NCI-H748 treated with DMSO at 0.1 percent for 48 hours (cell line): ENCODE measurements at places on chromosomes 7 and 10.

GRCh38 chr10:42830237-42830636 is 47.6 kb downstream of the BMS1 start:
- DNase-seq, result no peak

GRCh38 chr7:119783799-119784198 is 489.2 kb upstream of the KCND2 start:
- DNase-seq, result no peak

GRCh38 chr10:98135222-98135899 is 904 bp downstream of the R3HCC1L start:
- DNase-seq, result no peak

- DNase-seq, result no peak
These were observed 17.3 kb downstream of the CFAP46 start for GRCh38 chr10:132925071-132925561.

DNA sequence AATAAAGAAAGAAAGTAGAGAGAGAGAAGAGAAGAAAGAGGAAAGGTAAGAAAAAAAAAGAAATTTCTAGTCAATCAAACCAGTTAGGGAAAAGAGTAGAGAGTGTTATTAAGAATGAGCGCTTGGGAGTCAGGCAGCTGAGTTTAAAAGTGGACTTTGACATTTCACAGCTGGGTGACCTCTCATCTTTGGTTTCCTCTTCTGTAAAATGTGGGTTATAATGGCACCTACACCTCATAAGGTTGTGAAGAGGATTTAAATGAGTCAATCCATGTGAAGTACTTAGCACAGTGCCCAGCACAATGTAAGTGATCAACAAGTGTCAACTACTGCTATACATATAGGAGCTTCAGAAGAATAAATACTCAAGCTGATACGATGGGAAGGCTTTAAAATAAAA is 12.2 kb downstream of the HOXA1 start:
- no peak for DNase-seq

DNA sequence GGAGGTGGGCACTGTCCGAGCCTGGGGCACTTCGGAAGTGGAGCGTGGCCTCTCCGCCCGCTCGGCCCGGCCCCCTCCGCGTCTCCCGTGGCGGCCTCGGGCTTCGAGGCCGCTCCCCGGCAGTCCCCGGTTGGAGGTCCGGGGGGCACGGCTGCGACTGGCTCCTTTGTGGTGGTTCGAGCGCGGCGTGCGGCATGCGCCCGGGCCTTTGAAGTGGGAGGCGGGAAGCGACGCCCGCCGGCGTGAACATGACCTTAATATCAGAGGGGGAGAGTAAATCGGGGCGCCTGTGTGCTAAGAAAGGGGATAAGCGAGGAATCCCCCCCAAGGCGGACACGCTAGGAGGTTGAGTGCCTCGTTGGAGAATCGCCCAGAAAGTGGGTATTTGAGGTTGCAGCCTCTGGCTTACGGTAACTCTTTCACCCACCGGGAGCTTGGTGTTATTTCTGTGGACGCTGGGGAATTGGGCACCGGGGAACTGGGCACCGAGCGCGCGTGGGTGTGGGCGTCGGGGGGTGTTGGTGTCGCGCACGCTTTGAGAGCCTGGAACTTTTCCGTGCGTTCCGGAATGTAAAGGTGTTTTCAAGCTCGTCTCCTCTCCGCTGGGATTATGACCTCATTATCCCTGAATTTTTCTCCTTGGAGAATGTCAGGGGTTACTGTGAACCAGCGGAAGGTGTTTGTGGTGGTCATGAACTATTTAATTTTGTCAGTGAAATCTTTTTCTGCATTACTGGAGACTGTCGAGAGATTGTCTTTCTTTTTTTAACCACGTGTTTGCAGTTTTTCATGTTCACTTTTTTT is 660 bp downstream of the SUV39H2 start:
- DNase-seq, result no peak

DNA sequence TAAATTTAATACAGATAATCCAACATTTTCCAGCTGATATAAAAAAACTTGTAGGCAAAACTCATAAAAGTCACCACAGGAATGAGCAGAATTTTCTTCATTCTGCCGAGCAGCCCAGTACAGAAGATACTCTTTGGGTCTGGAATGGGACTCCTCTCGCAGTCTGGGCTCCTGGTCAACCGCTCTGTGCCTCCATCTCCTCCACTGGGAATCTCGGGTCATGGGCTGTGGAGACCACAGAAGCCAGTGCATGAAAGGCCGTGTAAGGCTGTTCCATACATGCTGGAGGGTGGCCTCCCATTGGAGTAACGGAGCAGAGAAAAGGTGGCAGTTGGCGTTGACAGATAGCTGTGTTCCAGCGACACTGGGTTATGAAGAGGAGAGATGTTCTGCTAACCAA is 616.4 kb upstream of the MGMT start:
- no peak for DNase-seq

DNA sequence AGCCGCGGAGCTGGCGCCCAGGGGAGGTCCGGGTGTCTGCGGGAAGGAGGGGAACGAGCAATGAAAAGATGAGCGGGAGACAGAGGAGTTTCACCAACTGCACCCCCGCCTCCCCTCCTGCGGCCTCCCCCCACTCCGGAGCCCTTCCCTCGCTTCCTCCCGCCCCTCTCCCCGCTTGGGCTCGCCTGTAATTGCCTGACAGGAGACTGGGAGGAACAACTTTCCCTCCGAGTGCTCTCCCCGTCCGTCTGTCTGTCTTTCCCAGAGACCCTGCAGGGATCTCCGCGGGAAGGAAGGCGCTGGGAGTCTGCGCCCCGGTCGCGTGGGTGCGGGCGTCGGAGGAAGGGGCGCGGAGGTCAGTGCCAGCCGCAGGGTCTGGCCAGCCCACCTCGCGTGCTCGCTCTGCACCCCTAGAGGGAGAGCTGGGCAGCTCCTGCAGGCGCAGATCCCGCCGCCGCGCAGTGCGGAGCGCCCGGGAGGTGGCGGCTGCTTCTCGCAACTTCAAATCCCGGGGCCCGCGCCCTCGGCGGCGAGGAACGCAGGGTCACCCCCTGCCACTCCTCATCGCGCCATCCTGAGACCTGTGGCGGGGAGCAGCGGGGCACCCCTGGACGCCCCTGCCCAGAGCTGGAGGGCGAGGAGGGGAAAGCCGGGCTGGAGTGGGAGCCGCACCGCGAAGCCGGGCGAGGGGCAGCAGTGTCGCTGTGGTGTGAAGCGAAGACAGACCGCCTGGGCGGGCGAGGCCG is 511 bp upstream of the NRP1 start:
- peak; percentile 54 for DNase-seq

DNA sequence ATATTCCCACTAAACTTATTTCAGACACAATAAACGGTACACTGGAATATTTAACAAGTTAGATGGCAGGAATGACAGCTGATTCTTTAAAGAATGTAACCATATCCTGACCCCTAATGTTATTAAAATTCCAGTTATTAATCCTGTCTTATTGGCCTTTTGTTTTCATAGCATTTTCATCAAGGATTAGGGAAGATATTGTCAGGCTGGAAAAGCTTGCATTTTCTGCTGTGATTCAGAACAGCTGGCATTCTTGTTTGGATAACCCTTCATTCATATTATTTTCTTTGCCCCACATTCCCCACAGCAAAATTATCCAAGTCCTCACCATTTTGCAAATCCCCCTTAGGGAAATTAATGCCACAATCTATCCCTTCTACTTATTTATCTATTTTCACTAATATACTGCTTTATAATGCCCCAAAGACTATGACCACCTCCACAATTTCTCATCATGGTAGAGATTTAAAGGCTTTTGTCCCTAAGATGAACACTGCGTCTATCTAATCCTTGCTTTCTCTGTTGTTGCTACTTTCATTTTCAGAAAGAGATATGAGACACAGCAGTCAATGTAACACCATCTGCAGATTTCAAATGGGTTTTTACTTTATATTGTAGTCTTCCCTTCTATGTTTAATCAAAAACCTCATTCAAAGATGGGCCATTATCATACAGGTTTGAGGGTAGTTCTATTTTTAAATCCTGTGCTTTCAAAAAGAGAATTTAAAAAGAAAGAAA is 475.1 kb downstream of the PARD3 start:
- DNase-seq, result no peak

GRCh38 chr10:82934429-82934828 is 1059.4 kb downstream of the NRG3 start:
- no peak for DNase-seq

GRCh38 chr7:108659261-108659660 is 89.6 kb downstream of the DNAJB9 start:
- no peak for DNase-seq

DNA sequence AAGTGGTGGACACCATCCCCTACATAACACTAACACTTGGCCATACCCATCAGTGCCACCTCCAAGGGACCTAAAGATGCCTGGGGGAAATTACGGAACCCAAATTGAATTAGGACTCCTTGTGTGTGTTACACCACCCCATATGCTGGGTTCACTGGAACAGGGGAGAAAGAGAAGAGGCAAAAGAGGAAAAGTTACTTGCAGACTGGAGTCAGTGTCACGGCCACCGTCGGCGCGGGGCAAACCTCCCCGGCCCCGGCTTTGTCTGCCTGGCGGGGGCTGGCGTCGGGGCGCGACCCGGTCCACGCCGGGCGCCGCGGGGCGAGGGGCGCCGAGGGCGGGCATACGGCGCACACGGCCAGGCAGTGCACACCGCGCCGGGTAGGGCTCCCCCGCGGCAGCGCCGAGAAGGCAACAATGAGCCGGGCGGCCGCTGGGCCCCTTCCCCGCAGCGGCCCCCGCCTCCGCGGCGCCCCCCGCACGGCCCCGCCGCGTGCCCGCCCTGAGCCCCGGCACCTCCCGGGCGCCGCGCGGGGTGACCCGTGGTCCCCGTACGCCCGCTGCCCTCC is 171.1 kb downstream of the FAM107B start:
- no peak for DNase-seq

DNA sequence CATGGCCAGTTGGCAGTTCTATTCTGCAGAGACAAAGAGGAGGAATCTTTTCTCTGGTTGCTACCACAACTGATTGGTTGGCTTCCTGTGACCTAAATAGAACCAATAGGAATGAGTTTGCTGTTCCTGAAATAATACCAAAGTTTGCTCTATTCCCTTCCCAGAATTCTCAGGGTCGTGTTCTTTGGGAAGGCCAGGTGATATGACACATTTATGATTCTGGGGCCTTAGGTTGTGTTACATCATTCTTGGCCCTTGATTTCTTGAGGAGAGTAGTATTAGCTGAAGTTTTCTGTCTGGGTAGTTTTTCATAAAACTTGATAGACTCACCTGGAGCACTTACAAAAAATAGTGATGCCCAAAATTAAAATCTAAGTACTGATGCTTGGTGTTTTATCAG is 171.9 kb downstream of the LRRC4 start:
- DNase-seq, result no peak

DNA sequence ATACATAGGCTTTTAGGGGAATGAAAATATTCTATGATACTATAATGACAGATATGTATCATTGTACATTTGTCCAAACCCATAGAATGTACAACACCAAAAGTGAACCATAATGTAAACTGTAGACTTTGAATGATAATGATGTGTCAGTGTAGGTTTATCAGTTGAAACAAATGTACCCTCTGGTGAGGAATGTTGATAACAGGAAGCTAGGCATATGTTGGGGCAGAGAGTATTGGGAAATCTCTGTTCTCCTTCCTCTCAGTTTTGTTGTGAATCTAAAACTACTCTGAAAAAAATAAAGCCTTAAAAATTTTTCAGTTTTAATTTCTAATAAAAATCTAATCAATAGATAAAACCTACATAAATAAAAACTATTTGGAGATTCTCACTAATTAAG is 36.9 kb downstream of the C1GALT1 start:
- DNase-seq, result no peak

GRCh38 chr7:137990251-137990941 is 11.5 kb downstream of the CREB3L2 start:
- DNase-seq, result no peak

GRCh38 chr10:49273082-49273465 is 25.9 kb upstream of the C10orf71 start:
- DNase-seq, result no peak

DNA sequence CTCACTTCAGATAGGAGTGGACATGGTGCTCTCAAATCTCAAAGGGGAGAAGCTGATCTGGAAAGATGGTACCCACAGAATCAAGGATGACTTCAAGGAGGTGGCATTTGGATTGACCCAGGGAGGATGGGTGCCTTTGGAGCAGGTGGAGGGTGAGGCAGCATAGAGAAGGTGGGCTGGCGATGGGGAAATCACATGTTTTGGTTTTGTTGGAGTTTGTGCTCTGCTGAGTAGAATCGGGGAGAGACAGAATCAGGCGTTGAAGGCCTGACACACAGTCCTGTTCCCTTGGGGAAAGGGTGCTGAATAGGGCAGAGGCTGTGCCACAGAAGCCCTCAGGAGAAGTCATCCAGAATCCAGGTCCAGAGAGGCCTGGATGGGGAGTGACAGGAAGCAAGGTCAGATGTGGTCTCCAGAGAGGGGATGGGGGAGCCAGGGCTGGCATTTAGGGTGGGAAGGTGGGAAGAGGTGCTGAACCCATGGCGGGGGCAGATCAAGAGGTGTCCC is 291.1 kb downstream of the GLRX3 start:
- DNase-seq, result no peak

- DNase-seq, result no peak
These were observed 260.7 kb upstream of the PRKCQ start for GRCh38 chr10:6840766-6841165.

- DNase-seq, result no peak
These were observed 5.8 kb downstream of the MLXIPL start for GRCh38 chr7:73618538-73618937.

GRCh38 chr10:80700252-80700651 is 162.6 kb downstream of the SH2D4B start:
- no peak for DNase-seq
